Adrenal gland (tissue), 19 donors: ENCODE measurements at places on chromosomes 1 and 21. TPM values are rescaled to one million over a fixed set of nuclear protein-coding genes. Genes with fewer than 3 reads are reported as not detected.

The GNPAT gene
- total RNA-seq: 32.1 TPM

GRCh38 chr1:55868026-55868425 lies 652.9 kb upstream of the USP24 start:
- H3K27ac ChIP-seq: no peak overlapping the region
- H3K4me3 ChIP-seq: no peak overlapping the region
- no peaks in the 10 kb centered on the region for H3K4me1 ChIP-seq

The ATAD3C gene
- not detected for total RNA-seq

DNA sequence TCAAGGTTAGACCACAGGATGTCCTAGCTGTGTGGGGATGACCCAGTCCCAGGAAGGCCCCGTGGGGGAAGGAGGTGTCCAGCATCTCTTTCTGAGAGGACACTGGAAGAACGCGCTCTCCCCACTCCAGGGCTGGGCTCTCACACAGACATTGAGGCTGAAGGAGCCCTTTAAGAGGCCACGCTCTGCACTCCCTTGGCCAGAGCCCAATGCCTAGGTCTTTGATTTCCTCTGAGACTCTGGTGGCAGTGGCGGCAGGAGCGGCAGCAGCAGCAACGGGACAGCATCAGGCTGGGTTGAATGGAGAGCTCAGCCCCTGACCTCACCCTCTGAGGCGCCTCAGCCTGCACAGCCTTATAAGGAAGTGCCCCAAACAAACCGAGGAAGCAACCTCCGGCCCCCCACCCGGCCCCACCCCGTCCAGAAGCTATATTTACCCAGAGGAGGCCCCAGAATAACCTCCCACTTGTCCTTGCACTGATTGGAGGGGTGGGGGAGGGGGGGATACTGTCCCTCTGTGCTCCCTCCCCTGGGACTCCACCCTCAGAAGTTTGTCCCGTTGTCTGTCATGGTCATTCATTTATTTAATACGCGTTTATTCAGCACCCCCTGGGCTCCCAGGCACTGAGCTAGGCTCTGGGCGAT lies 12.3 kb downstream of the NES start:
- H3K27me3 ChIP-seq: no peaks in the 10 kb centered on the region
- H3K4me1 ChIP-seq: peaks cover 22% of the 10 kb centered on the region
- no peak overlapping the region for H3K4me3 ChIP-seq
- H3K27ac ChIP-seq: peak overlapping the region; percentile 70

GRCh38 chr1:37473431-37474045 lies 842 bp upstream of the ZC3H12A start:
- H3K4me3 ChIP-seq: no peak overlapping the region
- peaks cover 14% of the 10 kb centered on the region for H3K36me3 ChIP-seq
- no peaks in the 10 kb centered on the region for H3K27me3 ChIP-seq
- peaks cover 72% of the 10 kb centered on the region for H3K4me1 ChIP-seq
- H3K27ac ChIP-seq: peak overlapping the region; percentile 98

GRCh38 chr1:77430966-77431690 lies 149.3 kb downstream of the AK5 start:
- H3K36me3 ChIP-seq: no peaks in the 10 kb centered on the region
- no peaks in the 10 kb centered on the region for H3K27me3 ChIP-seq
- DNase-seq: no peak
- H3K4me3 ChIP-seq: no peak overlapping the region
- no peak overlapping the region for H3K27ac ChIP-seq
- no peaks in the 10 kb centered on the region for H3K4me1 ChIP-seq

GRCh38 chr1:206449565-206449964 lies 20.7 kb upstream of the IKBKE start:
- H3K27me3 ChIP-seq: no peaks in the 10 kb centered on the region
- peaks cover 74% of the 10 kb centered on the region for H3K36me3 ChIP-seq
- DNase-seq: no peak
- H3K4me3 ChIP-seq: no peak overlapping the region
- H3K4me1 ChIP-seq: peaks cover 7% of the 10 kb centered on the region

The SPRR1B gene
- not detected for total RNA-seq

DNA sequence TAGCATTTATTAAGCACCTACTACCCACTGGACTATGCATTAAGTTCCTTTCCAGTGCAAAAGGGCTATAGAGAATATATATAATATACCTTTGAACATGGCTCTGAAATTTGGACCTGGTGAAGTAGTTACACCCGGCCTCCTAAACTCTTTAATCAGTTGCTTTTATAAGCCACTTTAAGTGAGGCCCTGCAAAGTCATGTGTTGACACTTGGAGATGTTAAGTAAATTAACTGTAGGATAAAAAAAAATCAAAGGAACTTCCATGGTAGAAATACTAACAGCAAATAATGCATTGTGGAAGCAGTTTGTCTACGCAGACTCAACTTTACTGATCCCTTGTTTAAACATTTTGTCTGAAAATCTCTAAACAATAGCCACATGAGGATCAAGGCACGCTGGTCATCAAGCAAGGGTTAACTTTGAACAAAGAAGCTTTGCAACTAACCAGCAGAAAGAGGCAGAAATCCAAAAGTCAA lies 283.9 kb downstream of the VAV3 start:
- no peaks in the 10 kb centered on the region for H3K4me1 ChIP-seq
- H3K4me3 ChIP-seq: no peak overlapping the region
- no peaks in the 10 kb centered on the region for H3K36me3 ChIP-seq
- H3K27me3 ChIP-seq: no peaks in the 10 kb centered on the region
- no peak overlapping the region for H3K27ac ChIP-seq

The LORICRIN gene
- not detected for total RNA-seq

- H3K4me3 ChIP-seq: no peak overlapping the region
- no peak for DNase-seq
- no peaks in the 10 kb centered on the region for H3K4me1 ChIP-seq
- no peak overlapping the region for H3K27ac ChIP-seq
Observed at GRCh38 chr1:20076710-20077461, 6.9 kb downstream of the PLA2G5 start.

GRCh38 chr1:232951180-232951579 lies 769 bp downstream of the NTPCR start:
- no peak for DNase-seq
- H3K36me3 ChIP-seq: no peaks in the 10 kb centered on the region
- no peak overlapping the region for H3K27ac ChIP-seq
- H3K4me1 ChIP-seq: peaks cover 15% of the 10 kb centered on the region
- no peak overlapping the region for H3K4me3 ChIP-seq
- no peaks in the 10 kb centered on the region for H3K27me3 ChIP-seq

The KCNE1 gene
- 2.0 TPM for total RNA-seq

- no peak for DNase-seq
- no peak overlapping the region for H3K27ac ChIP-seq
- no peaks in the 10 kb centered on the region for H3K4me1 ChIP-seq
- no peak overlapping the region for H3K4me3 ChIP-seq
- H3K27me3 ChIP-seq: no peaks in the 10 kb centered on the region
Observed at GRCh38 chr21:42809171-42809570, 70.2 kb downstream of the WDR4 start.

The HUNK gene
- total RNA-seq: 0.17 TPM

DNA sequence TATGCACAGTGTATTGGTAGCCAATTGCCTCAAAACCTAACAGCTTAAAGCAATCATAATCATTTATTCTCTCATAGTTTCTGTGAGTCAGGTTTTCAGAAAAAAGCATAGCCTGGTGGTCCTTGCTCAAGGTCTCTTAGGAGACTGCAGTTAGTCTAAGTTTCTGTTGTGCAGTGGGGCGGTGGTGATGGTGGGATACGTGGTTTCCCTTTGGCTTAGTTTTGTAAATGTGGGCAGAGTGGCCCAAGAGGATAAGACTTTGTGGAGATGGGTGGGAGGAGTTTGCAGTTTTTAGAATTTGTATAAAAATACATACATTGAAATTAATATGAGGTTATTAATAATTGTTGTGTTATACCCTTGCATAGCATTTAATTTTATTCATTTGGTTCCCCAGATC lies 68.6 kb downstream of the NOS1AP start:
- H3K4me1 ChIP-seq: no peaks in the 10 kb centered on the region
- no peak overlapping the region for H3K27ac ChIP-seq
- H3K27me3 ChIP-seq: no peaks in the 10 kb centered on the region
- H3K4me3 ChIP-seq: no peak overlapping the region
